Upper lobe of left lung (tissue), 6 donors: ENCODE measurements at places on chromosomes 2 and 18. TPM values are rescaled to one million over a fixed set of nuclear protein-coding genes. Genes with fewer than 3 reads are reported as not detected.

Gene SLC4A3
- 1.7 TPM for total RNA-seq

Gene MOCOS
- total RNA-seq: 4.6 TPM

Gene GRB14
- 4.2 TPM for total RNA-seq

Gene DCC
- total RNA-seq: 1.3 TPM

Gene SP100
- total RNA-seq: 260 TPM

Gene TSPYL6
- not detected for total RNA-seq

Gene IL1RL2
- total RNA-seq: 0.57 TPM

DNA sequence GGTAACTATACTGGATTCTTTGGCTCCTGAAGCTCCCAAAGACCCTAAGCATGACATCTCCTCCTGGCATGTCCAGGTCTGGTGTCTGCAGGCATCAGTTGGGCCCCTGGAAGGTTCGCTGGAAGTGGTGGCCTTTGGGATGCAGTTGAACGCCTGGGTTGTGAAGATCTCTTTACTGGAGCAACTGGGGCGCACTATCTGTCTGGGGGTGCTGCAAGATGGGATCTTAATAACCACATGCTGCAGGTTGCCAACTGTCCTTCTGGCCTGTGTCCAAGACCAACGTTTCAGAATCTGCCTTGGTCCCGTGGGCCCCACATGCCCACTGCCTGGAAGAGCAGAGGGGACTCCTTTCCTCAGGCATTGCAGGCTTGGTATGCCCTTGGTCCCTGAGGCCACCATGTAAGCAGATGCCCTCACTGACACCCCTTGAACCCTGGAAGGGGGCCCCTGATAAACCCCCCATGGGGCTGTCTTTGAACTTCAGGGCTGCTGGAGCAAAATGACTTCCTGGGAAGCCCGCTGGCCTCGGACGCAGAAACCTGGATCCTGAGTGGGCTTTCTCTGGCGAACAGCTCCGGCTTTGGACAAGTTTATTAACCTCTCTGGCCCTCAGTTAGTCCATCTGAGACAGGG lies 101.9 kb downstream of the TWIST2 start:
- H3K4me3 ChIP-seq: no peak overlapping the region
- DNase-seq: peak; percentile 6
- H3K27ac ChIP-seq: no peak overlapping the region
- no peaks in the 10 kb centered on the region for H3K36me3 ChIP-seq
- H3K4me1 ChIP-seq: no peaks in the 10 kb centered on the region

DNA sequence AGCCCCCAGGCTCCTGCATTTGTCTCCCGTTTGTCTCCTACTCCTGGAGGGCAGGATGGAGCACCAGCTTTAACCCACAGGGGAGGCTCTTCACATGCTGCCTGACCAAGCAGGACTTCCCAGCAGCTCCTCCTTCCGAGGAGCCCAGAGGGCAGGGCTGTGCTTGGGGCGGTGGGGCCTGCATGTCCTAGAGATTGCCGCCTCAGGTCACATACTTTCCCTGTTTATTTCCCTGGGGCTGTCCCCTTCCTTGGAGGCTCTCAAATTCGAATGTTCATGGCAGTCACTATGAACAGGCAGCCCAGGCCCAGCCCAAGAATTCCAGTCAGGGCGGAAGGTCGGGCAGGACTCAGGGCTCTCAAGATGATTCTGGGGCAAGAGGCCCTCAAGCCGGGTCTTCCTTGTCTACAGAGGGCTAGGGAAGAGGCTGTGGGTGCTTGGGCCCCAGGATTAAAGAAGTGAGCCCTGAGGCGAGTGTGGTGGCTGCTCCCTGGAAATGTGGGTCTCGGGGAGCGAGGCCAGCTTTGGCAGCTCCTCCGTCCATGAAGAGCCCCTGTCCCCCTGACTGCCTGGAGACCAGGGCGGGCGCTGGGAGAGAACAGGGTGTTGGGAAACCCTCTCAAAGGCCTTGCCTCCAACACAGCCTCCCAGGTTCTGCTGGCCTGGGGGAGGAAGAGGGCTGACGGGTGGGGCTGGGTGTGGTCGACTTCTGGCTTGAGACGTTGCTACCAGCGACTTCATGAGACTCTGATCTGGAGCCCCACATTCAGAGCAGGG lies 48.9 kb upstream of the HPCAL1 start:
- no peaks in the 10 kb centered on the region for H3K27me3 ChIP-seq
- no peak overlapping the region for H3K4me3 ChIP-seq
- no peaks in the 10 kb centered on the region for H3K4me1 ChIP-seq

GRCh38 chr2:157055660-157056199 lies 201.8 kb upstream of the GALNT5 start:
- H3K27ac ChIP-seq: no peak overlapping the region
- no peaks in the 10 kb centered on the region for H3K27me3 ChIP-seq
- no peak for DNase-seq
- H3K4me3 ChIP-seq: no peak overlapping the region
- H3K36me3 ChIP-seq: no peaks in the 10 kb centered on the region

GRCh38 chr2:5576015-5576414 lies 116.2 kb upstream of the SOX11 start:
- no peaks in the 10 kb centered on the region for H3K27me3 ChIP-seq
- no peaks in the 10 kb centered on the region for H3K36me3 ChIP-seq
- no peak for DNase-seq
- H3K4me3 ChIP-seq: no peak overlapping the region
- no peaks in the 10 kb centered on the region for H3K4me1 ChIP-seq
- H3K27ac ChIP-seq: no peak overlapping the region

- no peaks in the 10 kb centered on the region for H3K4me1 ChIP-seq
- no peak for DNase-seq
- no peaks in the 10 kb centered on the region for H3K27me3 ChIP-seq
- H3K36me3 ChIP-seq: no peaks in the 10 kb centered on the region
- no peak overlapping the region for H3K27ac ChIP-seq
These were observed 620.2 kb upstream of the NETO1 start for GRCh38 chr18:73487966-73488365.

- H3K27me3 ChIP-seq: no peaks in the 10 kb centered on the region
- no peak for DNase-seq
- no peak overlapping the region for H3K27ac ChIP-seq
- H3K4me1 ChIP-seq: peaks cover 32% of the 10 kb centered on the region
- H3K4me3 ChIP-seq: no peak overlapping the region
- no peaks in the 10 kb centered on the region for H3K36me3 ChIP-seq
These were observed 11.7 kb downstream of the NCK2 start for GRCh38 chr2:105756435-105756834.
